Fibroblast of villous mesenchyme (primary cell): ENCODE measurements at places on chromosomes 4 and X. TPM values are rescaled to one million over a fixed set of nuclear protein-coding genes. Genes with fewer than 3 reads are reported as not detected.

Gene RXFP1
- total RNA-seq, result 1.3 and 1.7 TPM in 2 replicates

Gene AADAT
- total RNA-seq, result 3.9 TPM in 2 replicates

Gene CXorf49B
- total RNA-seq, result not detected in 2 replicates

Gene P2RY8
- not detected in 2 replicates for total RNA-seq

Gene IQSEC2
- 11.0 and 13.8 TPM in 2 replicates for total RNA-seq

Gene DCLK2
- 13.0 and 24.2 TPM in 2 replicates for total RNA-seq

Gene CXXC4
- 0.32 and 0.43 TPM in 2 replicates for total RNA-seq

Gene PCYT1B
- total RNA-seq, result 0.64 and 0.86 TPM in 2 replicates

Gene ARHGAP10
- 41.2 and 41.5 TPM in 2 replicates for total RNA-seq

Gene NDST4
- not detected in 2 replicates for total RNA-seq

Gene SMR3B
- total RNA-seq, result not detected in 2 replicates

Gene GRID2
- not detected in 2 replicates for total RNA-seq

Gene GABRB1
- total RNA-seq, result 0.32 TPM in 1 of 2 replicates, not detected in the other

Gene KIAA1210
- not detected in 2 replicates for total RNA-seq

Gene HPGDS
- not detected in 2 replicates for total RNA-seq

Gene SMARCA1
- total RNA-seq, result 64.7 and 93.3 TPM in 2 replicates

Gene MAGEC2
- total RNA-seq, result not detected in 2 replicates

Gene ATXN3L
- not detected in 2 replicates for total RNA-seq

Gene MGARP
- total RNA-seq, result 41.2 and 106 TPM in 2 replicates

Gene PNMA3
- under 0.01 TPM in 1 of 2 replicates, not detected in the other for total RNA-seq

Gene GLOD5
- total RNA-seq, result not detected in 2 replicates

Gene HS3ST1
- total RNA-seq, result not detected in 2 replicates

Gene ADGRG4
- not detected in 2 replicates for total RNA-seq

Gene CDS1
- under 0.01 TPM in 2 replicates for total RNA-seq

Gene NKX3-2
- under 0.01 and 0.32 TPM in 2 replicates for total RNA-seq

Gene SH3RF1
- total RNA-seq, result 29.3 and 41.9 TPM in 2 replicates

Gene ANKRD50
- total RNA-seq, result 27.1 and 31.1 TPM in 2 replicates

Gene BEX5
- total RNA-seq, result not detected in 2 replicates

Gene HTATSF1
- 29.3 and 35.0 TPM in 2 replicates for total RNA-seq

Gene NHS
- total RNA-seq, result 2.6 and 5.2 TPM in 2 replicates

Gene SSX5
- not detected in 2 replicates for total RNA-seq

Gene GNRHR
- total RNA-seq, result under 0.01 TPM in 1 of 2 replicates, not detected in the other

Gene CMC4
- 11.0 and 13.8 TPM in 2 replicates for total RNA-seq

Gene PSAPL1
- total RNA-seq, result not detected in 2 replicates

Gene UGT2A1
- not detected in 2 replicates for total RNA-seq

Gene FATE1
- not detected in 2 replicates for total RNA-seq

Gene ENAM
- 0.43 and 0.97 TPM in 2 replicates for total RNA-seq
